Stimulated activated CD4-positive, alpha-beta T cell treated with anti-CD3 and anti-CD28 coated beads, TNF-alpha, amount 100 ng/mL, for 24 hours (primary cell): ENCODE measurements at places on chromosomes 3 and 15.

DNA sequence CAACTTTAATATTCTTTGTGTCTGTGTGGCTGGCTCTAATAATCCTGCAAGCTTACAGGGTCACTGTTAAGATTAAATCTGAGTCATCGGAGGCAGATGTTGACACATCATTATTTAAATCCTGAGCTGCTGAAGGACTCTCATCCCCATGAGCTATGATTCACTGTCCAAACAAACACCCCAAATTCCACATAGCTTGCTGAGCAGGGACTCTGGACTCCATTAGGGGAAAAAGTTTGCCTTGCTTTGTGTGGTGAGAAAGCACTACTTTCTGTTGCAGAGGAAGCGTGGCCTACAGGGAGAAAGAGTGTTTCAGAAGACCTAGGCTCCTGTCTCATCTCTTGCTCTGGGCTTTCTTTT is 213.7 kb downstream of the PDCD6IP start:
- no peak for DNase-seq

GRCh38 chr3:22239011-22239410 is 488.0 kb upstream of the ZNF385D start:
- DNase-seq = no peak

- peak; percentile 10 for DNase-seq
Observed at GRCh38 chr3:171614318-171614921, 154.2 kb upstream of the TNIK start.

DNA sequence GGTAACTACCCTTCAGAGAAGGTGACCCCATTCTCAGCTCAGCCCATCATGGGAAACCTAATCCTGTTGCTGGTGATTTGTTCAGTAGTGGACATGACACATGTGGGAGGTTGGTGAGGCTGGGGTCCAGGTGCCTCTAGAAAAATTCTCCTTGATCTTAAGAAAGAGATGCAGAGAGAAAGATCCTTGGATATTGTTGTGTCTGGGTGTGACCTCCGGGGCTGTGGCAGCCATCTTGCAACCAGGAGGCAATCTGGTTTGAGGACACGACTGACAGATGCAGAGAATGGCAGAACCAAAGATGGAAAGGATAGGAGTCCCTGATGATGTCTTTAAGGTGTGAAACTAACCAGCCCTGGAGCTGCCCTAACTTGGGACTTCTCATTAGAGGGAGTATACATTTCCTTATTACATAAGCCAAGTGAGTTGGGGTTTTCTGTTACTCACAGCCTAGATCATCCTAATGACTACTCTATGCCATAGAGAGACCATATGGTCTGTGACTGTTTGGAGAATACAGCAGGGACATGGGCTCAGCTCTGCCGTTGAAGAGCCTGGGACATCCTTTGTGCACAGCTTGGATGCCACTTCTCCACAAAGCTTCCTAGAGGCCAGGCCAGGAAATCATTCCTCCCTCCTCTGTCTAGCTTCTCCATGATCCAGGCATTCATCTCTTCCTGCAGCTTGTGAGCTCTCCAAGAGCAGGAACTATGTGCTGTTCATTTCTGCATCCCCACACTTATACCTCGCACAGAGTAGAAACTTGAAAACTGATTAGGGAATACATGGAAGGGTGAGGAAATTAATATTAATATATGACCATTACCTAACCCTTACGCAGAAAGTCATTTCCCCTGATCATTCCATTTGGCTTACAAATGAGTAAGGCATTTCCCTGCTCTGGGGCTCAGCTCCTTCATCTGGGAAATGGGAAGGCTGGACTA is 45.9 kb downstream of the HRH1 start:
- no peak for DNase-seq

DNA sequence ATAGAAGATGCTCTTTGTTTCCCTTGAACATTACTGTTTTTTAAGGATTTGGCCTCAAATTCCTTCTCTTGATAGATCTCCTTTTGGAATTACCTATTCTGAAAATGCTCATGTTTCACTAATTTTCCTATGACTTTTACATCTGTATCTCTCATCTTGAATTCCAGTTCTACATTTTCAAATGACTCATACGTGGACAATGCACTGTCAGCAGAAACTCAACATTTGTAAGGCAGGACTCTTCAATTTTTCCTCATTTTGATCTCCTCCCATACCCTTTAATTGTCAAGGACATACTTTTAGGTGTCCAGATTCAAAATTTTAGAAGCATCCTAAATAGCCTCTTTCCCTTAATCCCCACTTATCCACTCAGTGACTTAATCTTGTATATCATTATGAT is 341.0 kb upstream of the RASGRP1 start:
- no peak for DNase-seq

DNA sequence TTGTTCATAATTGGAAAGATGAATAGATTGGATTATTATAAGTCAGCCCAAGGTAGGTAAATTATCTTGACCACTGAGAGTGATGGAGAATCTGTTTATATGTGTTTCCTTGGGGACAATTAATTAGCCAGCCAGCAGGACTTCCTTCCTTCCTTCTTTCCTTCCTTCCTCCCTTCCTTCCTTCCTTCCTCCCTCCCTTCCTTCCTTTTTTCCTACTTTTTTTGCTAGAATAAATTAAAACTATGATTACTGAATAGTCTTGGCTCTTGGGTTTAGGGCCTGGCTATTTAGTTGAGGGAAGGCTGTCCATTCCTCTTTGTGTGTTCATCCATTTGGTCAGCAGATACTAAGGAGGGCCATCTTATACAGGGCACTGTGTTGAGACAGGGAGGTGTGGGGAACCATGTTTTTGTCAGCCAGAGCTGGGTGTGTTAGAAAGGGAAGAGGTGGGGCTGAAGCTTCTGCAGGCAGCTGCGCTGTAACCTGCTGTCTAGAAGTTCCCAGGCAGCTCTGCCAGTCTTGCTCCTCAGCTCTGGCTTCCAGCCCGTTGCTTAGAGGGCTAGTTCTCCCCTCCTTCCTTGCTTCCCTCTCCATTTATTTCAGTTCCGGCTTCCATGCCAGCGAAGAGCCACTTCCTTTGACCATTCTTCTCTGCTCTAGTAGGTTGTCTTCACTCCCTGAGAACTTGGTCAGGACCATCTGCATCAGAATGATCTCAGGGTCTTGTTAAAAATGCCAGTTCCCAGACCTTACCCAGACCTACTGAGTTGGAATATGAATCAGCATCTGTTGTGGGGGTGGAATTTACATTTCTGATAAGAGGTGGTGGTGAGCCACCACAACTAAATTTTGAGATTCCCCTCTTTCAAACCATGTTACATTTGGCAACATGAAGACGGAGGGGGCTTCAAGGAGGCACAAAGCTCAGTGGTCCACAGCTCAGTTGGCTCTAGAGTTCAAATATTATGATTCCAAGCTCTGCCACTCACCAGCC is 113.9 kb downstream of the DGKG start:
- no peak for DNase-seq

GRCh38 chr3:59632760-59633573 is 583.1 kb upstream of the CFAP20DC start:
- DNase-seq = no peak

DNA sequence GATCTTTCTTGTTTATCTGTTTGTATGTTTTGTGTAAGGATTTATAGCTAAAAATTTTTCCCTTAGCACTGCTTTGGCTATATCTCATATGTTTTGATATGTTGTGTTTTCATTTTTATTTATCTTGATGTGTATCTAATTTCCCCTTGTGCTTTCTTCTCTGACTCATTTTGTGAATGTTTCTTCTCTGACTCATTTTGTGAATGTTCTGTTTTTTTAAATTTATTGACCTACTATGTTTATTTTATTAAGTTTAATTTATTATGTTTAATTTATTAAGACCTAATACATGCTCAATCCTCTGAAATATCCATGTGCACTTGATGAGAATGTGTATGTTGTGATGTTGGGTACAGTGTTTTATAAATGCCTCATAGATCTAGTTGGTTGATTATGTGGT is 793.5 kb upstream of the CADM2 start:
- DNase-seq = no peak

- DNase-seq = no peak
Observed at GRCh38 chr15:67558502-67558901, 16.0 kb downstream of the MAP2K5 start.

- no peak for DNase-seq
Observed at GRCh38 chr3:181974198-181974597, 262.5 kb downstream of the SOX2 start.

GRCh38 chr3:99666201-99666600 is 27.8 kb downstream of the COL8A1 start:
- DNase-seq = no peak

- no peak for DNase-seq
Observed at GRCh38 chr15:70025413-70026296, 72.1 kb downstream of the TLE3 start.

- no peak for DNase-seq
Observed at GRCh38 chr15:66661432-66662096, 40.5 kb upstream of the SMAD6 start.

DNA sequence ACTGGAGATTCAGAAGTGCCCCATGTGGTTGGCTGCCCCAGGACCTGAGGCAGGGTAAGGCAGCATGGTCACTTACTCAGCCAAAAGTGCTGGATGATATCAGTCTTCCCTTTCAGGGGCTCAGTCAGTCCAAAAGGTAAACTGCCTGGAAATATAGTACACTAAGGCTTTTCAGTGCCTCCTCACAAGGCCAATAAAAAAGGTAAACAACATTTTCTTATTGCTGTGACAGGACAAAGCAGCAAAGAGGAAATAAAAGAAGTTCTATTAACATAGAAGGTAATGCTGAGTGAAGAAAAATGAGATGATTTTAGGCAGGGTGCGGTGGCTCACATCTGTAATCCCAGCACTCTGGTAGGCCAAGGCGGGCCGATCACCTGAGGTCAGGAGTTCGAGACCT is 66.5 kb upstream of the CDAN1 start:
- DNase-seq = no peak

DNA sequence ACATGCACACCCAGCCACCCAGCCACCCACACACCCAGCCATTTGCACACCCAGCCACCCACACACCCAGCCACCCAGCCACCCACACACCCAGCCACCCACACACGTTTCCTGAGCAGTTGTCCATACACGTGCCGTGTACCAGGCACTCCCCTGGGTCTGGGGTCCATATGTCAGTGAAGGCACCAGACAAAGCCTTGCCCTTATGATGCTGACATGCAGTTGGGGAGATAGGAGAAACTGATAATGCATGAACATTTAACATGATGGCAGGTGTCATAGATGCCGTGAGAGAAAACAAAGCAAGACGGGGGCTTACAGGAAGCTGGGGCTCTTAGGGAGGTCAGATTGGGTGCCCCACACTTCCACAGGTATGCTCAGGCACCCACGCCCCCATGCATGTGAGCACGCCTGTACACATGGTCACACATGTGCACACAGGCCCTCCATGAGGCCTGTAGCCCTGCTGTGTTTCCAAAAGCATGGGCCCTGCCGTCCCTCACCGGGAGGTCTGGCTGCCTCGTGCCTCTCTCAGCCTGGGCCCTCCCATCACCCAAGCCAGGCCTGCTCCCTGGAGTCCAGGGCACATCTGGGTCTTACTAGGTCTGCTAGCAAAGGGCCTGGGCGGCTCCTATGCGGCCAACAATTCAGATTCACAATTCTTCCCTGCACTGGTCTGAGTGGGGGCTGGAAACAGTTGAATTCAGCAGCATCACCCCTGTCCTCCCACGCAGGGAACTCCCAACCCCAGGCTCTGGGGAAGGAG is 3.6 kb upstream of the DNAJB8 start:
- DNase-seq = no peak

DNA sequence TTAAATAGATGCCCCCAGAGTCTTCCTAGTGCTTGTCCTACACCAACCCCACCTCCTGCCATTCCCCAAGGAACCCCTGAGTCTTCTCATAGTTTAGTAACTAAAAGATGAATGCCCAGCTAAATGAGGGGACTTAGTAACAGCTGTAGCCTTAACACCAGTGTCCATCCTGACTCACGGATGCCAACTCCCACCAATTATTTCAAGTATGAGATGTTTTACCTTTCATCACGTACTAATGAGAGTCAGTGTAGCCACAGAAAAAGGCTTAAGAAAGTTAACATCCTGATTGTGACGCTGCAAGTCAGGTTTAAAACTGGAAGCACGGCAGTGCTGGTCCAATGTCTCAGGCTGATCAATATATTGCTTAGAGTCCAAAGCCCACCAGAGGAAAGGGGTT is 109.9 kb downstream of the FMN1 start:
- DNase-seq = no peak

DNA sequence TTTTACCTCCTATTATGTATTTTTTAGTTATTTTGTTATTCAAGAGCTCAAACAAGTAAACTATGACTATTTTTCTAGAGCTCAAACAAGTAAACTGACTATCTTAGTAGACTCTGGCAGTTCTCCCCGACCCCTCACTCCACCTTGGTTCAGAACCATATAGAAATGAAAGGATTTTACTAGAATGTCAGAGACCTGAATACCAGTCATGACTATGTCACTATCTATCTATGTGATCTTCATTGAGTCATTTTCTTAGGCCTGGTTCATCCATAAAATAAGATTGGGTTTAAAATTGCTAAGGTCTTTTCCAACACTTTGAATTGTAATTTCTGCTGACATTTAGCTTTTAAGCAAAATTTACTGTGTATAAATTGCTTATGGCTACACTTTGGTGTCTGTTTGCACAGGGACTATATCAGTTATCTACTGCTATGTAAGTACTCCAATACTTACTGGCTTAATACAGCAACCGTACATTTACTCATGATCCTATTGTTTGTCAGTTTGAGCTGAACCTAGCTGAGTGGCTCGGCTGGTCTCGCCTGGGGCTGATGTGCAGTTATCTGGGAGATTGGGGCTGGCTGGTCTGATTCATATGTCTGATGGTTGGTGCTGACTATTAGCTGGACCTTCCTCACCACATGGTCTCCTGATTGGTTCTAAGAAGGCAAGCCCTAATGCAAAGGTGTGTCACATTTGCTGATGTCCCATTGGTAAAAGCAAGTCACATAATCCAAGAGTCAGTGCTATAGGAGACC is 37.0 kb downstream of the RASA2 start:
- no peak for DNase-seq

DNA sequence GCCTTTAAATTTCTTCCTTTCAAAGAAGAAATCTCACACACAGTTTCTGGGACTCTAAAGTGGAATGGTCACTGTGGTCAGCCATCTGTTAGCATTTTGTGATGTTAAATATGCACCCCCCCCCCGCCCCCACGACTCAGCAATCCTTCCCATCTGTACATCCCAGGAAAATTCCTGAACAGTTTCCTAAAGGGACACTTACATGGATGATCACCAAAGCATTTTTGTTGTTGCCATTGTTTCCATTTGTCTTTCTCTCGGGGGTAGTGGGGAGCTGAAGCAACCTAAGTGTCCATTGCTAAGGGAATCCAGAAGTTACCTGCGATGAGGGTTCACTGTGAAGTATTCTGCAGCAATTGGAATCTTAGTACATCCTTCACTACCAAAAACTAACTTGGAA is 71.4 kb downstream of the TAFA4 start:
- DNase-seq = no peak

GRCh38 chr3:45993421-45994027 is 2.1 kb downstream of the FYCO1 start:
- no peak for DNase-seq

GRCh38 chr3:192215-192929 is 4.2 kb upstream of the CHL1 start:
- no peak for DNase-seq
